ENCODE measurements at places on chromosomes 11 and 22.

DNA sequence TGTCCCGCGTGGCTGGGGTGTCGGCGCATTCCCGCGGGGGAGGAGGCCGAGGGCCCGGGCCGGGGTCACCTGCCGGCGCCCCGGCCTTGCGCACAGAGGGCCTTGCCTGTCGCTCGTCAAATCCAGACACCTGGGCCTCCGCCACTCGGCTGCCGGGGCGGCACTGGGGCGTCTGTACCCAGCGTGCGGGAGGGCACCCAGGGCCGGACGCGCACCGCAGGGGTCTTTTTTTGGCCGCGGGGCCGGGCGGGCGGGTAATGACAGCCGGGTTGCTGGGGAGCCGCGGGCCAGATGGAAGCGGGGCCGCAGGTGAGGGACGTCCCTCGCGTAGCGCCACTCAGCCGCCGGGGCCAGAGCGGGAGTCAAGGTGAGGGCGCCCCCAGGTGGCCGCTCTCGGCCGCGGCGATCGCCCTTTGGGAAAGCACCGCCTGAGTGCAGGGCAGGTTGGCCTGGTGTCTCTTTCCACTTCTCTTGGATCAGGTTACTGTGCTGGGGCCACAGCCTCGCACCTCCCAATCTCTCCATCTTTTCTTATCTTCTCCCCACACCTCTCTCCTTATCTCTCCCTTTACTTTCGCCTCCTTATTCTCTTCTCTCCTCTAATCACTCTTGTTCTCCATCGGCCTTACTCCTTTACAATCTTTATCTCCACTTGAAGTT is 3.5 kb downstream of the PHLDB1 start:
- peak; percentile 90 for DNase-seq

GRCh38 chr11:36635066-36635862 is 37.2 kb upstream of the RAG2 start:
- DNase-seq, result no peak

- no peak for DNase-seq
Measured at GRCh38 chr22:36015155-36015810, 13.3 kb downstream of the RBFOX2 start.

DNA sequence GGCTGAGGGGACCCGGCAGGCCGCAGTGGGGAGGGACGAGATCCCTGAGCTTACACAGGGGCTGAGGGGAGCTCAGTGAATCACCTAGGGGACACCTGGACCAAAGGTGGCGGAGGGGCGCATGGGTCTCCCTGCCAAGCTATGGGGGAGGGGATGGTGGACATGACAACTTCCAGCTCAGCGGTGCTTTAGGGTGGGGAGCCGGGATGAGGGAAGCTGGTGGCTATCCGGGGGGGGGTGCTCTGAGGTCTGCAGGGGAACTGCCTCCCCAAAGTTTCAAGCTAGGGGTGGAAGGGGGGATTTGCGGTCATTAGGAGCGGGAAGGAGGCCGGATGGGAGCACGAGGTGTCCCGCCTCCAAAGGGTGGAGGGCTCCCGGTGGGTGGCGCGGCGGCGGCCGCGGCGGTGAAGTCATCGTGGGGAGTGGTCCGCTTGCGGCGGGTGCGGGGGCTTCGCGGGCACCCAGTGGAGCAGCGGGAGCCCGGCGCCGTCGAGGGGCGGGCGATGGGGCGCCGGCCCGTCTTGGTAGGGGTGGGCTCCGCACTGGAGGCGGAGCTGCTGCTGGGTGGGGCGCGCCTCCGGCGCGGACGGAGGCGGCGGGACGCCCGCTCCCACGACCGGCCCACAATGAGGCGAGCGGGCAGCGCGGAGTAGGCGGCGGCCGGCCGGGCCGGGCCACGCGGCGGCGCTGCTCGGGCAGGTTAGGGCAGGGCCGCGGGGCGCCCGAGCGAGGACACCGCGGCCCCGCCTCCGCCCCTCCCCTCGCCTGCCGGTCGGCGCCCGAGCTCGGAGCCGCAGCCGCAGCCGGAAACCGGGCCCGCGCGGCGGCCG is at the start of gene MICALL1:
Gene MICALL1, plus strand, starts transcription at position 764 of the 830 bp plus-strand sequence. CDS start 126 bp downstream, outside the sequence.
- peak; percentile 73 for DNase-seq

- no peak for DNase-seq
Measured at GRCh38 chr11:114260483-114260882, 35.7 kb upstream of the NNMT start.

DNA sequence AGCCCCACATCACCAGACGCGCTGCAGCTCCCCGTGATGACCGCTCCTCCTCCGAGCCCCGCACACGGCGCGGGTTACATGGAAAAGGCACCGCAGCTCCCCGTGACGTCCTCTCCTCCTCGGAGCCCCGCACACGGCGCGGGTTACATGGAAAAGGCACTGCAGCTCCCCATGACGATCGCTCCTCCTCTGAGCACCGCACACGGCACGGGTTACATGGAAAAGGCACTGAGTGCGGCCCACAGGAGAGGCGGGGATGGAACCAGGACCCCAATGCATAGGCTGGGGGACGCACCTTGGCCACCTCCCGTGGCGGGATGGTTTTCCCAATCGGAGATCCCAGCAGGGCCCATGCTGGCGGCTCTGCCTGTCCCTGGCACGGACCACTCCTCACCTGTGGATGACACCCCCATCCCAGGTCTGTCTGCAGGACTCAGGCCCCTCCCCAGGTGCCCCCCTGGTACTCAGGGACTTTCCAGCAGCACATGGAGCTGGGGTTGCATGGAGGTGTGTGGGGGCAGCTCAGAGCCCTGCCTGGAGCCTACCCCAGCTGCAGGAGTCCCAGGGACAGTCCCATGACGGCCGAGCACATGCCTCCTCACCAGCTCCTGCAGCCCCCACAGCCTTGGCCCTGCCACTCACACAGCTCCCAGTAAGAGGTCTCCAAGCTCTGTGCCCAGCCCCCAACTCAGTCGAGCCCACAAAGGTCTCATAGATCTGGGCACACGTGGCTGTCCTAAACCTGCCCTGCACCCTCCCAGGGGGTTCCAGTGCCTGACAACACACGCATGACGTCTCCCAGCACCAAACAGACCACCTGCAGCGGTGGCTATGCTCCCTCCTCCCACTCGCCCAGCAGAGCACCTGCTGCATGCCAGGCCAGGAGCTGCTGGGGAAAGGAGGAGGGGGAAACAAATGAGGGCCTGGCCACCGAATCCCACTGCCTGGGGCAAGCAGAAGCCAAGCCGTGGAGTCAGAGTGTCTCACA is 166.6 kb downstream of the BRD1 start:
- no peak for DNase-seq

- no peak for DNase-seq
Measured at GRCh38 chr11:3167143-3168119, 2.3 kb upstream of the OSBPL5 start.
